ENCODE measurements at places on chromosomes 16 and 17.

DNA sequence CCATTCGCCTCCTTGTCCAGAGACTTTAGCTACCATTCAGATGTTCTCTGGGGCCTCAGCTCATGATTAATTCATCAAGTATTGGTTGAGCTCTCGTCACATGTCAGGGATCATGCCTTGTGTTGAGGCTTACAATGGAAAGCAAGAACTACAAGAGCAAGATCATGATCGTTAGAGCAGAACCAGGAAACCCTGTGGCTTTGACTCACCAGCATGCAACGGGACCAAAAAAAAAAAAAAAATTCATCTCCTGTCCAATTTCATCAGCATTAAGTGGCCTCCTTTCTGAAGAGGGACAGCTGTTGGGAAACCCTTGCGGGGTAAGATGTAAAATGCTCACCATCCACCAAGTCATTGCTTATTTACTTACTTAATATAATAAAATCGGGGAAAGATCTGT lies 12.1 kb upstream of the USP10 start:
- DNase-seq, result peak; percentile 22

DNA sequence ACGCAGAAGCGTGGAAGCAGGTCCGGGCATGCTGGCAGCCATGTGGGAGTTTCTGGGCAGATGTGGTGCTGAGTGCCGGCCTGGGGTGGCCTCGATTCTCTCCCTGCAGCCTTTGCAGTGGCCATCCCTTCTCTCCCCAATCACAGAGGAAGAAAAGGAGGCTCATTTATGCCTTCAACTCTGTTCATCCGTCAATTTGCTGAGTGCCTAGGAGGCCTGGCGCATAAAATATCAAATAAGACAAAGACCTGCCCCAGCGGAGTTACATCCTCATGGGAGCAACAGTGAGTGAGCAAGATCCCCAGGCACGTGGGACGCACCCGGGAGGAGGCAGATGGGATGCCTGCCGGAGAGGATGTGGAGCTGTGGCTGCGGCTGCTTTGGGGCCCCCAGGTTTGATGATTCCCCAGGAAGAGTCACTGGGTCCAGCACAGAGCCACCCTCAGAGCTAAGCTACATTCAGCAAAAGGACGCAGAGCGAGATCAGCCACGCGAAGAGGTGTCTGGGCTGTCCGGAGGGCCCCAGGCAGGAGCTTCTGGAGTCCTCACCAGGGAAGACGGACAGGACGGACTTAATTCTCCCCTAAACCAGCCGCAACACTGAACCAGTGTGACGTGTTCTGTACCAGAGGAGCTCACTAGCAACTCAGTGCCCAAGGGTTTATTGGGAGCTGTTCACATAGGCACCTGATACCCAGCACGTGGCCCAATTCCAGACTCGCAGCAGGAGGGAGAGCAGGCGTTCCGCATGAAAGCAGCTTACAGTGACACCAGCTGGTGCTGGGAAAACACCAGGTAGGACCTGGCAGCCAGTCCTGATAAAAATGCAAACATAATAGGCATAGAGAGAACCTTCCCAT lies 11.3 kb downstream of the CA5A start:
- no peak for DNase-seq

DNA sequence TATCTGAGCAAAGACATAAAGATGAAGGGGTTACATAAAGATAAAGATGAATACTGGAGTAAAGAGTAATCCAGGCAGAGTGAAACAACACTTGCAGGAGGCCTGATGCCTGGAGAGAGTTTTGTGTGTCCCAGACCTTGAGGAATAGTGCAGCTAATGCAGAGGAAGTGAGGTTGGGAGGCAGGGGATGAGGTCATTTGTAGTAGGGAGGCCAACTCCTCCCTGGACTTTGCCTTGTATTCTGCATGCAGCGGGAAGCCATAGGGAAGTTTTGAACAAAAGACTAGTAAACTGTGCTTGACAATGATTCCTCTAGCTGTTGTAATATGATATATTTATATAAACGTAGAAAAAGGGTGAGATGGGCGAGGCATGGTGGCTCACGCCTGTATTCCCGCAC lies 356.6 kb downstream of the KCNJ2 start:
- DNase-seq, result no peak

DNA sequence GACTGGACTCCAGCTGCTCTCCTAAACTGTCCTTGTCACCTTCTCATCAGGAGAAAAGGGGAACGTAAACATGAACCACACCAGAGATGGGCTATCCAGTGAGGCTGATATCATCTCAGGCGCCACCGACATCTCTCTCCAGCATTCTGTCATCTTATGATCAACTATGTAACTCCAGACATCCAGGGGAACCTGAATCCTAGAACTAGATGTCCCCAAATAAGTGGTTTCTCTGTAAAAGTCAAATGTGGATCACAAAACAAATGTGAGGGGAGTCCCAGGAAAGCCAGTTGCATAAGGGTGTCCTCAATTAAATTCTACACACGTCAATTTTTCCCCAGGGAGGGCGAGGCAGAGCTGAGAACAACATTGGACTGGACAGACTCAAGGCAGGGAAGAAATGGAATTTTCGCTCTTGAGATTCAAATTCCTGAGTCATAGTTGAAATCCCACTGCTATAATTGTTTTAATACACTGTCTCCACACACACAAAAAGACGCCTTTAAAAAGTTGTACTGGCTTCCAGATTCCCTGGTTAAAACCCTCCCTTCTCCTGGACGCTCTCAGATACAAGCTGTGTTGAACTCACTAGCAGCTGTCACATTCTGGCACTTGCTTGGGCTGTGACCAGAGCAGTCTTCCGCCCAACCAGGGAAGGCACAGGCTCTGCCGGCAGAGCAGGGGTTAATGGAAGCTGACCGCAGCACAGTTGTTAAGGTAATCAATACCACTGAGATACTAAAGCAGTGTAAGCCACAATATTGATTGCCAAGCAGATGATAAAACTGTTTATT lies 62.6 kb downstream of the ZFHX3 start:
- DNase-seq, result no peak

- no peak for DNase-seq
Observed at GRCh38 chr16:89636663-89637062, 20.8 kb downstream of the CHMP1A start.

GRCh38 chr16:89363621-89364393 lies 126.6 kb downstream of the ANKRD11 start:
- DNase-seq, result peak; percentile 81

DNA sequence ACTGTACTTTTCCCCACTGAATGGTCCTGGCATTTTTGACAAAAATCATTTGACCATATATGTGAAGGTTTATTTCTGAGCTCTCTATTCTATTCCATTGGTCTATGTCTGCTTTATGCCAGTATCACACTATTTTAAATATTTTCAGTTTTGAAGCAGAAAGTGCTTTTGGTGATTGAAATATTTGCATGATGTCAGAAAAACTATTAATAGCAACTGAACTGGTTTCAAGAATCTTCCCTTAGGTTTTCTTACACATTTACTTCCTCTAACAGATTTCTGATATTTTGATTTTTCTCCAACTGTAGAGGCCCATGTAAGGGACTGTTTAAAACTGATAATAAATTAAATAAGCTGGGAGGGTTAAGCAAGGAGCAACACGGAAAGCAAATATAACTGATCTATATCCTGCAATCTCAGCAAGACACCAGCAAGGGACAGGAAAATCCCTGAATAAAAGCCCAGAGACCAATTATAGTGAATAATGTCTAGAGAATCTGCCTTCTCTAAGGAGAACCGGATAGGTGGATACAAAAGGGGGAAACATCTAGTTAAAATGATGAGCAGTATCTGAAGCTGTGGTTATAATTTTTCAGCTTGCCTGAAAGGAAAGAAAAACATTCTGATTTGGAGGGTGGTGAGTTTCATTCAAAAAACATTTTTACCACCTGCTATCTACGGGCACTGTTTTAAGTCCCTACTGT lies 80.9 kb upstream of the STAC2 start:
- no peak for DNase-seq

DNA sequence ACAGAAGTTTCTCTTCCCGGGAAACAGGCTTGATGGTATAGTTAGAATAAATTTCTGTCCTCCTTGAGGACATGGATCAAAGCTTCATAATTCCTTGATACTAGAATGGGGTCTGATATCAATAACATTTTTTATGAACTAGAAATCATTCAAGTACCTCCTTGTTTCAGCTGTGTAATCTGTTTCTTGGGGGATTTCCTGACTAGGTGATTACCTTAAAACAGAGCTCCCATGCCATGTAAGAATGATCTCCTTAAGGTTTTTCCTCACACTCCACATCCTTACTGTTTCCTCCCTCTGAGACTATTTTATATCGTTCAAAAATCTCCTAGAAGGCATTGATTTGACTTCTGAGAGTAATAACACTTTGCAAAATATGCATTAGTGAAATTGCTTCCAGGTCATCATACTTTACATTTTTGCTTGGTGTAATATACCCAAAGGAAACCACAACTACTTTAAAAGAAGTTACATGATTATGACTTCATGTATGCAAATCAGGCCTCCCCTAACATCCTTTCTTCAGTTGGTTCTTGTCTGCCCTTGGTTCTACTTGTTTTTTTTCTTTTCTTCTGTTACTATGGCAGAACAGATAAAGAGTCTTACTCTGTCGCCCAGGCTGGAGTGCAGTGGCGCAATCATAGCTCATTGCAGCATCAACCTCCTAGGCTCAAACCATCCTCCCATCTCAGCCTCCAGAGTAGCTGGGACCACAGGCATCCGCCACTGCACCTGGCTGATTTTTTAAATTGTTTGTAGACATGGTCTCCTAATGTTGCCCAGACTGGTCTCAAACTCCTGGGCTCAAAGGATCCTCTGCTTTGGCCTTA lies 388.8 kb downstream of the ZFHX3 start:
- DNase-seq, result no peak

GRCh38 chr16:85350973-85351372 lies 238.7 kb upstream of the CIBAR2 start:
- DNase-seq, result no peak

DNA sequence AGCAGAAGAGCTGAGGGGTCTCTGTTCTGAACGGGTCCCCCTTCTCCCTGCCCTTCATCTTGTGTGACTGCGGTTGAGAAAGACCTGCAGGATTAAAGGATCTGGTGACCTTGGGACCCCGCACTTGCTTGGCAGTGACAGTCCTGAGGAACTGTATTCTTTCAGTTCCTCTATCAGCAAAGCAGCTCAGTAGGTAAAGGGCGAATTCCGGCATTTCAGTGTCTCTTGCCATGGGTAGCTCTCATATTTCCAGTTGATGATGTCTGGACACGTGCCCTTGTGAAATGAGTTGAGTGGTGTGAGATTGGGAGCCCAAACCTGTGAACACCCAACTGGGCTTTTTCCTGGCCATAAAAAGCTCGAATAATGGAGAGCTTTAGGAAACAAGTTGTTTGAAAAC lies 135.7 kb downstream of the PRKCA start:
- DNase-seq, result no peak

GRCh38 chr16:73172973-73173709 lies 125.2 kb upstream of the ZFHX3 start:
- no peak for DNase-seq

DNA sequence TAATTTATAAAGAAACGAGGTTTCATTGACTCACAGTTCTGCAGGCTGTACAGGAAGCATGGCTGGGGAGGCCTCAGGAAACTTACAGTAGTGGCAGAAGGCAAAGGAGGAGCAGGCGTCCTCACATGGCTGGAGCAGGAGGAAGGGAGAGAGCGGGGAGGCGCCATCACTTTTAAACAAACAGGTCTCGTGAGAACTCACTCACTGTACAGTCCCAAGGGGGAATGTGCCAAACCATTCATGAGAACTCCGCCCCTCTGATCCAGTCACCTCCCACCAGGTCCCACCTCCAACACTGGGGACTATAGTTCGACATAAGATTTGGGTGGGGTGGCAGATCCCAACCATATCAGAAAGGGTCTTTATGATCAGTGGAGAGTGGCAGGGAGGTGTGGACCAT lies 392.4 kb upstream of the TNRC6C start:
- DNase-seq, result no peak

DNA sequence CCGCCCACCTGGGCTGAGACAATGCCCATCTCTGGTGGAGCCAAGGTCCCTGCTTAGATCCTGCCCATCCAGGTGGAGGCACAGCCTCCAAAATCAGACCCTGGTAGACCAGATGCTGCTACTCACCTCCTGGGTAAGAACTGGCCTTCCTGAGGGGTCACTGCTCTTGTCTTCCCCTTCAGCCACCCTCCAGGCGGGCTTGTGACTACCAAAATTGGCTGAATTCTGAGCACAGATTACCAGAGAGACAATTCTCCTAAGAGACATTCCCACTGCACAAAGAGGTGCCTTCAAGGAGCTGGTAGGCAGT lies 10.9 kb downstream of the MMP2 start:
- no peak for DNase-seq

GRCh38 chr16:88464447-88465318 lies 11.6 kb downstream of the ZFPM1 start:
- no peak for DNase-seq

- no peak for DNase-seq
Observed at GRCh38 chr16:59108374-59108773, 374.3 kb upstream of the GOT2 start.

GRCh38 chr16:57482845-57483545 lies 3.3 kb downstream of the DOK4 start:
- DNase-seq, result no peak

DNA sequence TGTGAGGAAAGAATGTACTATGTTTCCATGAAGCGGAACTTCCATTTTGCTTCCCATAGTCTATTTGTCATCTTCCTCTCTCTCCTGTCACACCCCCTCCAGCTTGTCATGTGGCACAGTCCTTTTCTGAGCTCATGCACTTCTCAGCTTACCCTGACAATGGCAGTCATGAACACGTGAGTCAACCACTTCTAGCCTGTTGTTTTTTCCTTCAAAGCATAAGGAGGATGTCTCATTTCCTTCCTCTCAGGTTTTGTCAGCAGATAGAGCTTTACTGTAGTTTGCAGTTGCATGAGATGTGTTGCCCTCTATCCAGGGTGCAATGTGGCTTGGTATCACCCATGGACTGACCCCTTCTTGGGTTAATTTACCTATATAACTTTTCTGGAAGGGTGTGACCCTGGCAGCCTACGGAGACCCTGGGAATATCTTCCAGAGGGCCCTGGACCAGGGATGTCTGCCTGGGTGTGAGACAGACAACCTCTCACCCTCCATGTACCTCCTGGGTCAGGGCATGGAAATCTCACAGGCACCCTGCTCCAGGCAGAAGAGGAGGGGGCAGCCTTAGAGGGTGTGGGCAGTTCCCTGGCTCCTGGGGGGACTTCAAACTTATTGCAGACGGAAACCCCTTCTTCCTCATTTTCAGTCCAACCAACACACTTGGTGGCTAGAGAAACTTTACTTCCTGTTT lies 4.0 kb upstream of the ZNF267 start:
- peak; percentile 95 for DNase-seq

- DNase-seq, result no peak
Observed at GRCh38 chr17:52120465-52120864, 38.0 kb downstream of the CA10 start.

DNA sequence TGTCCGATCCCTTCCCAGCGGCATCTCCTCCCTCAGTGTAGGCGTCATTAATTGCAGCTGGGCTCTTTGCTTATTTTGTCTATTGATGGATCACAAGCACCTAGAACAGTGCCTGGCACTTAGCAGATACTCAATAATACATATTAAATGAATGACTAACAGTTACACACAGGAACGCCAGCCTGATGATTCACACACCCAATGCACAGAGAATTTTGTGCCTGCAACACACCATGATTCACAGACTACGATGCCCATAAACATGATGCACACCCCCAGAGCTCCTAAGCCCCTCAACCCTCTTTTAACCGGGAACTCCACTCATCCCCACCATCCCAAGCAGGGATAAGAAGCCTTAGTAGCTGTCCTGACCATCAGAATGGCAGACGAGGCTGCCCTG lies 66.6 kb upstream of the TMEM97 start:
- DNase-seq, result no peak

Measured in activated CD4-positive, alpha-beta T cell treated with anti-CD3 and anti-CD28 coated beads, Interleukin-10, Interleukin-2, amounts not matched to agents 100 ng/mL and 50 ng/mL, durations not matched to agents 16 hours and 8 hours (primary cell).